ENCODE measurements at places on chromosomes 5 and 9.

DNA sequence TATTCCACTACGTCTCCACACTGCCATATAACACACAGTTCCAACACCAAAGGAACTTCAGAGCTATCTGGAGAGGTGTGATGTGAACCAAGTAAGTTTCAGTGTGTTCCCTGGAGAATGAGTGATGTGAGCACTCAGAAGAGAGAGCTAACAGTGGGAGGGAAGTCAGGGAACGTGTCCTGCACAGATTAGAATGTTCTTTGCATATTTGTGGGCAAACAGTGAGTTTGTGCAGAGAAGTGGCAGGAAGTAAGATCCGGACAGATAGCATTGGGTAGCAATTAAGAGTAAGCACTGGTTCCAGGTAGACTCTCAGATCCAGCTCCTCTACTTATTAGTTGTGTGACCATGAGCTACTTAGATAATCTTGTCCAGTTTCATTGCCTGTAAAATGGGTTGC lies 206.4 kb downstream of the PDZD2 start:
- no peak for DNase-seq

- no peak for DNase-seq
These were observed 280.4 kb downstream of the ZSWIM6 start for GRCh38 chr5:61612431-61612830.

GRCh38 chr5:53782620-53783019 lies 222.2 kb downstream of the NDUFS4 start:
- DNase-seq, result no peak

- no peak for DNase-seq
These were observed 102.1 kb downstream of the GOLPH3 start for GRCh38 chr5:32072054-32072453.

DNA sequence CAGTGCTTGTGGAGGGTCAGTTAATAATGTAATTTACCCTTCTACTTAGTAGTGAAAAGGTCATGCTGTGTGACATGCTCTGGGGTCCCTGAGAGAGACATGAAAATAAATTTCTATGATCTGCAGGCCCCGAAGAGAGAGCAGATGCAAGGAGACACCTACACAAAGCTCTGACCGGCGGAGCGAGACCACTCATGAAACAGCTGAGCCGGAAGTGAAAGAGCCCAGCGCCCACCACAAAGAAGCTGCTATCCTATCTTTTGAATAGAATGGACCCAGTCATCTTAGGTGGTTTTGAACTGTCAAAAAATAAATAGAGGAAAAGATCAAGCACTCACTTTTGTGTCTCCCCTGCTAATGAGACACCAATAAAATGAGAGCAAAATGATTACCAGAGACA lies 190.0 kb downstream of the MED10 start:
- DNase-seq, result no peak

DNA sequence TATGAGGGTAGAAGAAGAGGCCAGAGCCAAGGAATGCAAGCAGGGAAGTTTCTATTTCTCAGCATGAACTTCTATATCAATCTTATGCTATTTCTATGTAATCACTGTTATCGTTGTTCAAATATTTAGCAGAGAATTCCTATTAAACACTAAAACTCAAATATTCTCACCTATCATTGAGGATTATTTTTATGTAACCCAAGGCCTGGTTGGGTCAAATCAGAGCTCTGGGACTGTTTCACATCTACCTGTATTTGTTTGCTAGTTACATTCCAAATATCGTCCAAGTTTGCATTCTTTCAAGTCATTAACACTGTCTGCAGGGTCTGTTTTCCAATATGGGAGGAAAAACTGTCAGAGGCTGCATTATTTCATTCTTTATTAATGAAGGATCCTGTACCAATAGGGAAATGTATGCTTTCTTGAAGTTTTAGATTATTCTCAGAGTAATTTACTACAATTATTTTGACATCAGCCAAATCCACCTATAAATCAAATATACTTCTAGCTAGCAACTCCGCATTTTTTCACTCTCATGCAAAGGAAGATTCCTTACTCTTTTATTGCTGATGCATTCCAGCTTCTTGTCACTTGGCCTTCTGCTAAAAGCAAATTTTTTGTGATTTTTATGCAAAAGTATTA lies 52.2 kb downstream of the LURAP1L start:
- no peak for DNase-seq

GRCh38 chr9:114083666-114084065 lies 5.6 kb upstream of the AMBP start:
- no peak for DNase-seq

- DNase-seq, result peak; percentile 9
These were observed 71.3 kb downstream of the GLIS3 start for GRCh38 chr9:4228606-4229005.

- peak; percentile 24 for DNase-seq
These were observed 25.8 kb downstream of the CAST start for GRCh38 chr5:96687812-96688453.

DNA sequence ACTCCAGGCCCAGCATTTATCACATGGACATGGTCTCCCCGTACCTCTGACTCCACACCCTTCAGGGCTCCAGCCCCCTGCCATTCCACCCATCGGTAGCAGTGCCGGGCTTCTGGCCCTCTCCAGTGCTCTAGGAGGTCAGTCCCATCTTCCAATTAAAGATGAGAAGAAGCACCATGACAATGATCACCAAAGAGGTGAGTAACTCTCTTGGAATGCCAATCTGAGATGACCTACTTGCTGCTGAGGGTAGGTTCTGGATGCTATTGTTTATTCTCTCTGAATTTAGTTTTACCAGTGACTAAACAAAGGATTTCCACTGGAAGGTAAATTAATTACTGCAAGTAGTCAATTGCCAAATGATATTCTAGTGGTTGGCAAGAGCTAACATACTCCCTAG lies 80.8 kb downstream of the TLE4 start:
- no peak for DNase-seq

- no peak for DNase-seq
These were observed 155.4 kb upstream of the MAP3K1 start for GRCh38 chr5:56659971-56660370.

DNA sequence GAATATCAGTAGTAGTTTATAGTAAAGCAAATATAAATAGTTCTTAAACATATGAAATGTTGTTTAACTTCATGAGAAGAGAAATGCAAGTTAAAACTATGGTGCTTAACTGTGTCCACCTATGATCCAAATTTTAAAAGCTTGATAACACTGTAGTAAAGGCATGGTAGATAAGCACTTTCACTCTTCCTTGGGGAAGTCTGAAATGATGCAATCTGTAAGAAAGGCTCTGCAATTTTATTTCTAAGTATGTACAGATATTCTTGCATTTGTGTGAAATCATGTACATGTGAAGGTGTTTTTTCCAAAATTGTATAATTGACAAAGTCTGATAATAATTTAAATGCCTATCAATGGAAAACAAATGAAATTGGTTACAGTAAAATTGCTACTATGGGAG lies 66.9 kb downstream of the SYK start:
- no peak for DNase-seq

- no peak for DNase-seq
These were observed 7.2 kb downstream of the PTBP3 start for GRCh38 chr9:112326194-112326593.

GRCh38 chr9:38183994-38184568 lies 115.1 kb upstream of the SHB start:
- DNase-seq, result no peak

- no peak for DNase-seq
These were observed 77.3 kb upstream of the OTULINL start for GRCh38 chr5:14504332-14504727.

DNA sequence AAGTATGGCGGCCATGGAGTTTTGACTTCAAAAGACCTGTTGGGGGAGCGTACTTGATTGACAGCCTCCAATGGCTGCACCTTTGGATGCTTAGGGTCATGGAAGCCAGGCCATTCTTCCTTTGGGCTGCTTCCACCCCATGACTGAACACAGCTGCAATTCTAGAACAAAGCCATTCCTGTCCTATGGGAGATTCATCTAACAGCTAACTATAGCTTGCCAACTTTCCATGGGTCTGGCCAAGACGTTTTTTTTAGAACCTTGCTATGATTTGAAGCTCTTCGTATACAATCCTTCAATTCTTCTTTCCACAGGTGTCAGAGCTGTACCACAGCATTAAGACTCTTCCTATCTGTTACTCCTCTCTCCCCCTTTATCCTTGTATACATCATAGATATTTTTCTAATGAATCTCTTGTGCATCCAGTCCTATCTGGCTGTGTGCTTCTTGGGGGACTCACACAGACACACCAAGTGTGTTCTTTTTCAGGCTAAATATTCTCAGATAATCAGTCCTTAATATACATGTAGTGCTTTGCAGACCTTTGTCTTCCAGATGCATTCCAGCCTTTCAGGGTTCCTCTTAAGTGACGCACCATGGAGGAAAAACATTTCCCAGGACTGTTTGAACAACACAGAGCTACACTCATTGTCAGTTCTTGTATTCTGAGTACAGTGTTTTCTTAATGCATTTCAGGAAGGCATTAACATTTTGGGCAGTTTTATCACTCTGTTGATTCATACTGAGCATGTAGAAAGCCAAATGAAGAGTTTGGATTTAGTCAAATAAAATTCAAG lies 198.9 kb downstream of the TAF11L14 start:
- peak; percentile 67 for DNase-seq

GRCh38 chr5:181190711-181191525 lies 14.1 kb downstream of the TRIM7 start:
- DNase-seq, result no peak

DNA sequence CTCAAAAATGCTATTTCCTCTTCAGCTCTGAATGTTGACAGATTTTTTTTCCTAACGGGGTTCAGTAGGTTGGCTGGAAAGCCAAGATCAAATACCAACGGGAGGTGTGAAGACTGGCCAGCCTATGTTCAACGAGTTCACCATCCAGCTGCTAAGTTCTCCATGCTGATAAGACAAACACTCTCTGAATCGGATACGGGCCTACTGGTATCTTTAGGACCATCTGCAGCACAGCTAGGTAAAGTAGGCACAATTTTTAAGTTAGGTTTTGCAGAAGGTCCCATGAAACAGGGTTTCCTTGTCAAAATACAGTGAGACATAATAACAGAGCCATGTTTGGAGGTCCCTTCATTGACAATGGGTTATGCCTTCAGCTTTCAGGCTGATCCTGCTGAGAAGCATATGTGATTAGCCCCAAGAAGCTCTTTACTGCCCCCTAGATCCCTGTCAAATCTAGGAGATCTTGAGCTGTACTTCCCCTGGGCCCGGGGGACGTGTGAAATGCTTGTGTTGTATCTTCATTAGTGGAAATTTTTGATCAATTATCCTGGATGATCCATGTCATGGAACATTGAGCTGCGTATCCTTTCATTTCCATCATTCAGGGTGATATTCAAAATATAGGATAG lies 60.6 kb downstream of the PGM5 start:
- DNase-seq, result no peak

DNA sequence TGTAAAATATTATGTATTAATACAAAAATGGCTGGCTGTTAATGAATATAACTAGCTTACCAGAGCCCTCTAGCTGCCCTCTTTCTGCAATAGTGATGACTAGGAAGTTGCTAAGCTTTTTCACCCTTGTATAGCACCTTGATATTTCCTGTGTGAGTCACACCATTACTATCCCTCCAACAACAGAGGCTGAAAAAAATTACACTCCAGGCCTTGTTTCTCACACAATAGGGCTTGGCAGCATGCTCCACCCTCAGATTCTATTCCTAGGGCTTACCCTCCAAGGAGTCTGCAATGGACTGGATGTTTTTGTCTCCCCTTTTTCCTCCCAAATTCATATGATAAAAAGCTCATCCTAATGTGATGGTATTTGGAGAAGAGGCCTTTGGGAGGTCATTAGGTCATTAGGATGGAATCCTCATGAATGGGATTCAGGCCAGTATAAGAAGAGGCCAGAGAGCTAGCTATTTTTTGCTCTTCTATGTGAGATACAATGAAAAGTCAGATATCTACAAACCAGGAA lies 184.6 kb upstream of the MAP1B start:
- peak; percentile 48 for DNase-seq

- no peak for DNase-seq
These were observed 61.0 kb downstream of the ARL15 start for GRCh38 chr5:54249210-54250028.

DNA sequence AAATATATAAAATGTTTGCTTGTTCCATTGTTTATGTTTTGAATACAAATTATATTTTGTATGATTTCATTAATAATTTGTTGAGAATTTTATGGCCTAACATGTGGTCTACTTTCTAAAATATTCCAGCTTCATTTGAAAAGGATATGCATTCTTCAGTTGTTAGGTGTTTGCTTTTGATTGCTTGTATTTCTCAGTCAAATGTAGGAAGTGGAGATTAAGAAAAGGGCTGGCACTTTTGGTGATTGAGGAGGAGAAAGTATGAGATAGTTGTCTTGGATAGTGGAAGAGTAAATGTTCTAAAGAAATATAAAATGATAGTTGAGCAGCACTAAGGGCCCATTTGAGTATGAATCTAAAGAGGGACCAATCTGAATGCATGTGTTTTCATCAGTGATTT lies 23.1 kb downstream of the JAK2 start:
- no peak for DNase-seq

DNA sequence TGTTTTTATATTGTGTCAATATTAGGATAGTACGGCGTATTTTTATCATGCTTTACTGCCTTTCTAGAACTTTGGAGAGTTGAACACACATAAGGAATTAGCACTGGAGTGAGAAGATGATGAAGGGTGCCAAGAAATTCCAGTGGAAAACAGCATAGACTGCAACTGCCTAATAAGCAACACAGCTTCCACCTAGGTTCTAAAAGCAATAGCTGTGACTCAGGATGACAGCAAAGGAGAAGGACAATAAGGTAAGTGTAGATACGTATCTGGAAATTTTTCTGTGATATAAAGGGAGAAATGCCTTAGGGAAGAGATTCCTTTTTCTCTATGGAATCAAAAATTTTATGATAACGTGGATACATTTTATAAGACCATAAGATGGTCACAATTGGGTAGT lies 7.4 kb downstream of the PTPRD start:
- DNase-seq, result no peak

DNA sequence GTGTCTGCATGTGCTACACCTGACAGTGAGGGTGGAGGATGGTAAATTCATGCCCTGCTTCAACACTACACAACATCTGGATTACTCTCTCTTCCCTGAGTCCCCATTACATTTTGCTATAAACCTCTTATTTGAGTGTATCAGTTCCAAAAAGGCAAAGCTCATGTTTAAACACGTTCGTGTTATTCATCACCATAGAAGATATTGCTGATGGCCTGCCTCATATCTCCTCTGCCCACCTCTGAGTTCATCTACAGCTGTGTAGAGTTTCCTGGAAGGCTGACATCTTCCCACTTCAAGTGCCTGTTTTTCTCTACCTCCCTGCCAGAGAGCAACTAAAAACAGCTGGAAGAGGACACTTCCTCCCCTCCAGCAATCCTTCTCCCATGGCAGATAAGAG lies 433.2 kb downstream of the ISL1 start:
- DNase-seq, result no peak

DNA sequence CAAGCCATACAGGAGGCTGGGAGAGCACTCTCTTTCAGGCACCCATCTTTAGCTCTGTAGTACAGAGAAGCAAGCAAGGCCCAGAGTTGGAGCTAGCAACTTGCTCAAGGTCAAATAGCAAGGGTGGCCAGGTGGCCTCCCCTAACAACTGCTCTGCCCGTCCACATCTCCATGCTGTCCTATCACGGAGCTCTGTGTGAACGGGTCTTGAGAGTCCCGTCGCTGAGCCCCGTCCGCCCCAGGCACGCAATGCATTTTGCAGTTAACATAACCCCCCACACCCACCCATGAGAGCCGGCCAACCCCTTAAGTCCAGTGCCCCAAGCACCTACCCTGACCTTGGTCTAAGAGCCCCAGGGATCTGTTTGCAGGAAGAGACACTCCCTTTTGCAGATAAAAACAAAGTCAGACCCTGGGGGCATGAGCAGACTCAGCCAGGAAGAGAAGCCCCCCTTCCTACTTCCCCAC lies 1.5 kb downstream of the RNF44 start:
- DNase-seq, result no peak
